ENCODE measurements at places on chromosomes 3 and 15.

DNA sequence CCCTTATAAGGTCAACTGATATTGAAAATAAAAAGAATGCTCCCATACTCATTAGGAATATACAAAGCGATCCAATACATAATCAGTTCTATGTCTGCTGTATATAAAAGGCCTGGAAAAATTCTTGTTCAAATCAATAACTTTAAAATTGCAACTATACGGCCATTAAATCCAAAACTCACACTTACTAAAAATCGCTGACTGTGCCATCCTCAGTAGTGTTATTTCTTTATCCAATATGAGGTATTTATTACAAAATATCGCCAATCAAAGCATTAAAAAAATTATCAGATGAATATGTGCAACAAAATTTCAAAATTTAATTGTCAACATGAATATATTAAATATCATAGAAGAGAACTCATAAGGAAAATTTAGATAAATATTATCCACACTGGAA, 146.5 kb downstream of the PLD1 start:
- no peak for DNase-seq

DNA sequence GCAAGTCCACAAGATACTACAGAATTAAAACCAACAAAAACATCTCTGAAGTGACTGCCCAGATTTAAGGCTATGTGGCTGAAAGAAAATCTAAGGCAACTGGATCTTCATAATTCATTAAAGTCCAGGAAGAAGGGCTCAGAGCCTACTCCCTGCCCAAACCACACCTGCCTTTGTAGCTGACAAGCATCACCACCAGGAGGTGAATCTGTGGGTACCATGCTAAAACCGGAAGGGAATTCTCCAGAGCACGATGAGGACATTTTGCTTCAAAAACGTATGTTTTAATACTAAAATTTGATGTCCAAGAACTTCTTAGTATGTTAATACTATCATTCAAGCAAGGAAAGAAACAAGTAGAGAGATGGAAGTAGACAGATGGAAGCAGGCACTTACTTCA, 495.9 kb upstream of the NECTIN3 start:
- DNase-seq = no peak

DNA sequence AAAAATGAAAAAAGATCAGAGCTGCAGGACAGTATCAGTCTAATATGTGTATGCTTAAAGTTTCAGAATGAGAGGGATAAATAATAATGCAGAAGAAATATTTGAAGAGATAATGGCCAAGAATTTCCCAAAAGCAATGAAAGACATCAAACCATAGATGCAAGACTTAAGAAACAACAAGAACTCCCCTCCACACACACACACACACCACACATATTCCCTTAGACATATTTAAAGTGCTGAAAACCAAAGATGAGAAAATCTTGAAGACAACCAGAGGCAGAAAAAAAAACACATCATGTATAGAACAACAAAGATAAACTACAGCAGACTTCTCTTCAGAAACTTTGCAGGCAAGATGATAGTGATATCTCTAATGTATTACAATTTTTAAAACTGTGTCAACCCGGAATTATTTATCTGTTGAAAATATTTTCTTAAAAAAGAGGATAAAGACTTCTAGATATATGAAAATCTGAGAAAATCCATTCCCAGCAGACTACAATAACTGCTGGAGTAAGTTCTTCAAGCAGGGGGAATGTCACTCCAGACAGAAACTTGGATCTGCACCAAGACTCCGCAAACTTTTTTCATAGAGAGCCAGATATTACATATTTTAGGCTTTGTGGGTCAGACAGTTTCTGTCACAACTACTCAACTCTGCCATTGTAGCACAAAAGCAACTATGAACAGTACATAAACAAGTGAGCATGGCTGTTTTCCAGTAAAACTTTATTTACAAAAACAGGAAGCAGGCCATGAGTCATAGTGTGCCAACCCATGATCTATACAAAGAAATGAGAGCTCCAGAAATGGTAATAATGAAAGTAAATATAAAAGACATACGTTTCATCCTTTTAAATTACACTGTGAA, 223.4 kb upstream of the CGNL1 start:
- DNase-seq = no peak

GRCh38 chr3:129461022-129461421, 21.0 kb downstream of the IFT122 start:
- no peak for DNase-seq

DNA sequence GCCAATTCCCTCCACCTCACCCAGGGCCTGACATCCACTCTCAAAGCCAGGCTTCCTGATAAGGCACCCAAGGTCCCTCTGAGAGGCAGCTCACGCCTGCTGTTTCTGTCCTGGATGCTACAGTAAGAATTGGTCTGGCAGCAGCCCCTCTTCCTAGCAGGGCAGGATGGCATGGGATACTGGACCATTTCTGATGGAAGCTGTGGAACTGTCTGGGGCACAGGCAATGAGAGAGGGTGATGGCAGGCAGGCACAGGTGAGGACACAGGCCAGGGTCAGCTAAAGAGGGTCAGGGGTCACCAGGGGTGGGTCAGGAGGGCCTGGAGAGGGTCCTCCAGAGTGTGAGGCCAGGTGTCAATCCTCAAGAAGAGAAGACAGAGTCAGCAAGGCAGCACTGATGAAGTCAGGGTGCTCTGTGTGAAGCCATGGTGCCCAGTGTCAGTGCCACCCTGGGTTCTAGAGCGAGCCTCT, 41.9 kb upstream of the SLC41A3 start:
- no peak for DNase-seq
